ENCODE measurements at places on chromosomes 11 and 22. TPM values are rescaled to one million over a fixed set of nuclear protein-coding genes. Genes with fewer than 3 reads are reported as not detected.

- peak; percentile 18 for DNase-seq
These were observed 208.5 kb upstream of the GRIA4 start for GRCh38 chr11:105401269-105401809.

- no peak for DNase-seq
These were observed 20.4 kb upstream of the IGSF9B start for GRCh38 chr11:133977067-133977677.

The UBQLN3 gene
- total RNA-seq: 2.6 TPM

The PRG2 gene
- total RNA-seq: 3.1 TPM

- no peak for DNase-seq
These were observed 473.1 kb downstream of the LRRC4C start for GRCh38 chr11:40986320-40986719.

The NDUFV1 gene
- total RNA-seq: 111 TPM

The SEPTIN5 gene
- 47.7 TPM for total RNA-seq

- DNase-seq: no peak
These were observed 806 bp upstream of the SAAL1 start for GRCh38 chr11:18106688-18107087.

- DNase-seq: no peak
These were observed 1726.1 kb upstream of the RAG2 start for GRCh38 chr11:38323961-38324761.

The PHF5A gene
- 19.5 TPM for total RNA-seq

DNA sequence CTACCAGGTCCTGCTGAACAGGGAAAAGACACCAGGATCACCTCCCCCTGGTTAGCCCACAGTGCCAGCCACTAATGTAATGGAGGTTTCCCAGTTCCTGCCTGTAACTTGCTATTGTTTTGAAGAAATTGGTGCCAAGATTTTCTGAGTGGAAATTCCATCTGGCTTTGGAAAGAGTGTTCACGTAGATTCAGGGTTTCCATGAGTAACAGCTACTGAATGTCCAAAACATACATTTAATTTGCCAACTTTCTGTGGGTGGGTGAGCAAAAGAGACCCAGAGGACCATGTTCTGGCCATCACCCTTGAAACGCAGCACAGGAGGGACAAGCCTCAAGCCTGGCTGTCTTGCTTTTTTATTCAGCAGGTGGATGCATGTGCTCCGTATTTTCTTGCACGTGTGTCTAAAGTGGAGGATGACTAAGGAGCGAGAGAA, 8.8 kb upstream of the DKK3 start:
- peak; percentile 50 for DNase-seq

Data from umbilical cord (tissue), 2 donors.